ENCODE measurements at places on chromosomes 7 and 10.

- DNase-seq: peak; percentile 88
These were observed 53.9 kb downstream of the CUBN start for GRCh38 chr10:17075533-17076359.

GRCh38 chr7:131774419-131775220 lies 218.2 kb upstream of the PODXL start:
- DNase-seq: no peak

DNA sequence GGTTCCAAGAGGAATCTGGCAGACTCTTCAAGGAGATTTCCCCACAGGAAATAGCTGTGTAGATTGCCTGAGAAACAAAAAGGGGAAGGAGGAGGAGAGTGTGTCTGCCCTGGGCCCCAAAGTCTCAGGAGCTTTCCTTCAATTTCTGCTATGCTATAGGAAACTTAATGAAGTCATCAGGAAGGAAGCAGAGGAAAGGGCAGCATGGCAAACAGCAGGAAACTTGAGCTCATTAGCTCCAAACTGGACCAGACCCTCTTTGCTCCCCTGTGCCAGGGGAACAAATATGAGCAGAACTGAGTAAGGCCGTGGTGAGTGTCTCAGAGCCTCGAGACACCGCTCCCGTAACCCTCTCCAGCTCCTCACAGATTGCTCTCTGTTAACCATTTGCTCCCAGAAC lies 4.8 kb upstream of the KCNIP2 start:
- DNase-seq: no peak

- peak; percentile 73 for DNase-seq
These were observed 257.2 kb downstream of the KIAA1217 start for GRCh38 chr10:24465891-24466818.

- peak; percentile 80 for DNase-seq
These were observed 96.4 kb upstream of the ZMIZ1 start for GRCh38 chr10:78972160-78972946.

GRCh38 chr10:20596065-20596755 lies 300.9 kb downstream of the NEBL start:
- no peak for DNase-seq

GRCh38 chr10:77042706-77043419 lies 594.7 kb downstream of the KCNMA1 start:
- DNase-seq: no peak

DNA sequence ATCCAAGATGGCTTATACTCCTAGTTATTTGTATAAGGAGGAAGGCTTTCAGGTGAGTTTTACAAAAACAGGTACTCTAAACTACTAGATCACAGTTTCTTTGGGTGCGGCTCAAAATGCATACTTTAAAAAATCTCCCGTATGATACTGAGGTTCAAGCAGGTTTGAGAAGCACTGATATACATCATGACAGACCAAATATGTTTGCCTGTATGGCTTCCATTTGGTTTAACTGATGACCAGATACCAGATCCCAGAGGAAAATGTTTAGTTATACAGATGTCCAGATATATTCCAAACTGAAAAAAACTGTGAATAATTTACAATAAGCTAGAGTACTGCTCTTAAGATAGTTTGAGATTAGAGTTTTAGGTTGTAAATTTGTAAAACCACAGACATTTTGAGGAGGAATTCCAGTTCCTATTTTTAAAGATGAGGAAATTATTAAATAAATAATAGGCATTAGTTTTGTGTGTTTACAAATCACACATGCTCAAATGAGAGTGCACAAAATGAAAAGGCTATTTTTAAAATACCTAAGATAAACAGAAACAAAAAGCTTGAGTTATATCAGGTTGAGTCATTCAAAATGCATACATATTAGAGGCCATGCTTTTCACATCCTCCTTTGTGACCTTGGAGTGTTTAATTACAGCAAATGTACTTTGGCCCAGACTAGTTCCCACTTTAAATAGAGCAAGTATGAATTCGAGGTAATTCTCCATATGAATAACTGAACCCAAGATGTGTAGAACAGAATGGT lies 60.5 kb downstream of the SEMA3C start:
- DNase-seq: peak; percentile 62

GRCh38 chr7:30046127-30046770 lies 18.0 kb downstream of the PLEKHA8 start:
- DNase-seq: no peak

DNA sequence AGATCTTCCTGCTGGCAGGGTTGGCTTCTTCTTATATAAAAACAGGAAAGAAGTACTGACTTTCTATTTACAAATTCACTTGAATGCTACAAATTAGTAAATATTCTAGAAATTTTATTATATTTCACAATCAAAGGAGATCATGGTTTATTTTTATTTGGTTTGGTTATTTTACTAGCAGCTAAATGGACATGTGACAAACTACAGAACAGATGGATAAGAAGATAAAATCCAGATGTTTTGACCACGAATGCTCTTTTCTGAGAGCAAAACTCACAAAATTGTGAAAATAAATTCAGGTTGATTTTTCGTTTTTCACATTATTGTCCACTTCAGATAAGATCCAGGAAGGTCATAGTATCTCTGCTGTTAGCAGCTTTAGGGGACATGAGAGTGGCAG lies 55.4 kb downstream of the CACNA2D1 start:
- no peak for DNase-seq

DNA sequence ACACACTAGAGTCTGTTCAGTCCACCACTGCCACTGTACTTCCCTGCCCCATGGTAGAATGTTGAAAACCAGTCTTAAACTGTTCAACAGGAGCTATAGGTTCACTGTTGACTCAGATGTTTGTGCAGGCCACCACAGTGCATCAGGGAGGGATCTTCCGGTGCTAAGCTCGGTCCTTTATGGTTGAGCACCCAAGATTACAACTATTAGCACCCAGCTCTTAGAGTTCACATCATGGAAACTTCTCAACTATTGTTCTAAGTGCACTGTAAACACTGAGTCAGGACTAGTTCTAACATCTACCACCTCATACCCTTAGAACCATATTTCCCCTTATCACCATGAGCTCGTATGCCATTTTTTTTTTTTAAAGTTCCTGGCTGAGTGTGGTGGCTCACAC lies 97.1 kb upstream of the MXI1 start:
- DNase-seq: no peak

DNA sequence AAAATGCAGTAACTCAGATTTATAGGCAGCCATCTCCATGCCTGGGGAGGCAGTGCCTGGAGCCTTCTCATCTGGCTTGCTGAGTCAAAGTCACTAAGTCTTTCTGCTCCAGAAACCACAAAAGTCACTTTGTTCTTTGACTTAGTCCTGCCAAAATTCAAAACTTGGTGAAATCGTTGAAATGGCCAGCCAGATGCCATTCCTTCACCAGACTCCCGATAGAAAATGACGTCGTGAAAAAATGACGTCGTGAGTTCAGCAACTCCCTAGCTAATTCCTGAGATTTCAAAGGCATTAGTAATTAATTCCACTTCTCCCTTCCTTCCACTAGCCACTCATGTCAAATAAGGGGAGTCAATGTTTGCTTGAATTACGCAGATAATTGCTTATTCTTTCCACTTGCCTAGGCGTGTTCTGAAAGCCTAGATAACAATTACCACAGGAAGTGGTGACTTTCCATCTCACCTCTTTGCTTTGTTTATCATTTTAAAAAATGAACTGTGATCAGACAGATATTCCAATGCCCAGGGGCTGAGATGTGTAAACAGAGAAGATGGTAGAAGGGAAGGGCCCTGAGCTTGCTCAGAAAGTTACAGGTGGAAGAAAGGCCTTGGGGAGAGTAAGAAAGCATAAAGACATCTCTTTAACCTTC lies 48.5 kb upstream of the OSBPL3 start:
- peak; percentile 92 for DNase-seq

DNA sequence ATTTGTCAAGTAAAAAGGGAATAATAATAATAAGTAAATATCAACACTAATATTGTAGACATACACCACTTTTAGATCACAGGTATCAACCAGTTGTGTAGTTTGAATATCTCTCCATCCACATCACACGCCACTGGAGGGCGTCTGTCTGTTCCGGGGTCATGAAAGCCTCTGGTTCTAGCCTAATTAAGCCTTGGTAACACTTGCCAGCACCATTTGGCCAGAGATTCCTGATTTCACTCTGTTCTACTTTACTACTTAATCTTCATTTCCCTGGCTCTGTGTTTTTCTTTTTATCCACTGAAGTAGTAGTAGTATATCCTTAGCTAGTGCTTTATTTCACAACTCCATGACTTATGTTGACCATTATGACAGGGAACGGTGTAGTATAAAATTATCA lies 285.6 kb upstream of the POM121L12 start:
- no peak for DNase-seq

DNA sequence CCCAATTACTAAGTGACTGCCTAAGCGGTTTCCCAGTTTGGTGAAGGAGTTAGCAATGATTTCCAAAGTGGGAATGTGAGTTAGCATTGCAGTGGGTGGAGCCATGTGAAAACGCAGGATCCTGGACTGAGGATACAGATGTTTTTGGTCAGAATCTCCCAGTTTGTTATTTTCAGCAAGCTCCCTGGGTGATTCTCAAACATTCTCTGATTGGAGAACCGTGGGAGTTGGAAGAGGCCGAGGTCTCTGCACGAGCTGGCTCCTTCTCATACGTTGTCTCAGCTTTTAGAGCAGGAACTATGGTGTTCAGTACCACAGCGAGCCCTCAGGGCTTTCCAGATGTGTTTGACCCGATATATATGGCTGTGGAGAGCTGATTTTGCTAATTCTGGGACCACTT lies 396.5 kb upstream of the NPVF start:
- no peak for DNase-seq
